CD8-positive, alpha-beta memory T cell (primary cell): ENCODE measurements at places on chromosomes 5 and 9.
A peak's percentile ranks its signal among the peaks of the same experiment; 100 is the strongest.

DNA sequence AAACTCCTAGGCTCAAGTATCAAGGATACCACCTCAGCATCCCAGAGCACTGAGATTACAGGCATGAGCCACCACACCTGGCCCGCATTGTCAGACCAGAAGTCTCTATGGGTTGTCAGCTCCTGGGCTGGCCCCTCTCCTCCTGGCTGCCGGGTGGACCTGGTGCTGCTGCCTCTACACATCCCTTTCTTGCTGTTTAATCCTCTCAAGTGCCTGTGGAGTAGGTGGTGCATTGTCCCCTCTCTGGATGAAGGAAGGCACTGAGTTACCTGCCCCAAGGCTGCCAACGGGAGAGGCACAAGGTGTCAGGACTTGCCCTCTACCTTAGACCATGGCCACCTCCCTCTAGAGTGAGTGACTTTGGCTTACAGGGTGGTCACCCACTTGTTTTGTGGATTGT is 37.4 kb downstream of the PHF2 start:
- no peak for DNase-seq

GRCh38 chr9:92614123-92614510 is 55.8 kb downstream of the IPPK start:
- no peak for DNase-seq

DNA sequence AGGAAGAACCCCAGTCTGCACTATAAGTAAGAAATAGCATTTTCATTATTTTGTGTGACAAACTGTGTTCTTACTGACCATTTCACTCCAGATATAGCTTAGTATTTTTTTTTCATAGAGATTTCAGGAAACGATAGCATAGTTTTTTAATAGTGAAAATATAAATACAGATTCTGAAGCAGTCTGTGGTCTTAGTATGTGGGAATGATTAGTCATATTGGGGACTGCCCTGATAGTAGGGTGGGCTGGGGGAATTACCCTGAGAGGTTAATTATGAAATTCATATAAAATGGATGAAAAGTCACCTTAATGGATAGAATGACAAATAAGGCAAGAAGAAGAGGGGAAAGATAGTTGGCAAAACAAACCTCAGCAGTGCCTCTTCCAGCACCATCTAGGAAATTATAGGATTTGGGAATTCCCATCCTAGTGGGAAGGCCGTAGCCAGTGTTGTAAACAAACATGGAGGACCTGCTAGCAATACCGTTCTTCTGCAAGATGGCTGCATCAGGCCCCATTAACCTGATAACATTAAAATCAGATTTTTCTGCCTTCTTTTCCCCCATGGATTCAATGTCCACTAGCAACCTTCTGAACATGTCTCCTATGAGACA is 23.7 kb upstream of the NR3C1 start:
- DNase-seq: no peak

GRCh38 chr5:37831821-37832534 is 7.9 kb downstream of the GDNF start:
- DNase-seq: no peak

DNA sequence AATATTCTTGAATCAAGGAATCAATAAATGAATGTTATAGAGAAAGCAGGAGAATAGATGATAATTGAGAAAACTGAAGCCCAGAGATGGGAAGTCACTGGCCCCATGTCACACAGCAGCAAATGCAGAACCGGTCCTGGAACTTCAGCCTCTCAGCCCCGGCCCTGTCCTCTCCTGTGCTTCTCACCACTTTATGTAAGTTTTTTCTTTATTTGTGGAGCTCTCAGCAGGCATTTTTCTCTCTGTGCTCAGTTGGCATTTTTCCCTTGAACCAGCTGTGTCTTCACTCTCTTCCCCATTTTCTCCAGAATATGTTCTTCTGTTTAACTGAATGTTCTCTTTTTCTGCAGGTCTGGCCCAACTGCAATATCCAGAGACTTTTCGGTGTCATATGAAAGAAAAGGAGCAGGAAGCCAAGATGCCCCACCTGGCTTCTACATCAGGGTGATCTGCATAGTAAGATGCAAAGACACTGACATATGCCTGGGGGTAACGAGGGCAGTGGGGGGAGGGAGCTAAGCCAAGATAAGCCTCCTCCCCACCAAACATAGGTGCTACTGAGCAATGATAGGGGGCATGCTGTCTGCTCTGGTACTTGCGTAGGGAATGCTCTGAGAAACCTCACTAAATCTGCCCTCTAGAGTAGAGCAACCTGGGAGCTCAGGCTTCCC is 12.8 kb upstream of the LCP2 start:
- no peak for DNase-seq

DNA sequence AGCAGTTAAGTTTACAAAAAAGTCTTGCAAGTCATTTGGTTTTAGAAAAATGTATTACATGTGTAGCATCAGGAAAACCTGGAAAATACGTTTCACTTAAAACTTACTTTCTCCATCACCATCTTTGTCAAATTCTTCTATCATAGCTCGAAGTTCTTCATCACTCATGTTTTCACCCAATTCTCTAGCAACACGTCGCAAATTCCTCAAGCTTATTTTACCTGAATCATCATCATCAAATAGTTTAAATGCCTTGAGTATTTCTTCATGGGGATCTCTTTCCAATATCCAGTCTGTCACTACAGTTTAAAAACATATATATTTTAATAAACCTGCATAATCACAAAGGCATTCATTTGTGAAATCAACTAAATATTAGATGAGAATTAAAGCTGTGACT is 10.3 kb downstream of the CETN3 start:
- DNase-seq: no peak

- no peak for DNase-seq
These were observed 258.4 kb downstream of the FER start for GRCh38 chr5:109006129-109006528.

GRCh38 chr5:16074358-16074757 is 105.2 kb downstream of the MARCHF11 start:
- no peak for DNase-seq

DNA sequence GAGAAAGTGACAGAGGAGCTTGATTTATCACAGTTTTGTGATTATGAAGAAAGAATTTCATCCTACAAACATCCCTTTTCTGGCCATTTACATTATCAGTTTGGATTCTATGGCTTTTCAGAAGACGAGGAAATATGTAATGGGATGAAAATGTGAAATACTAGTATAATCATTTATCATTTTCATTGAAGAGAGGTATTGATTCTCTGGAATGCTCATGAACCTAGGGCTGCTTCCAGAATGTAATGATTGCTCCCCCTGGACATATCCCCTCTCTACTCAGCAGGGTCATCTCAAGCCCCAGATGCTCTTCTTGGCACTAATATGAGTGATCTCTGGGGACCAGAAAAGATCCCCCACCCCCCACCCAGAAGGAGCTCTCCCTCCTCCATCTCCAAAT is 106.7 kb upstream of the ZNF618 start:
- no peak for DNase-seq

DNA sequence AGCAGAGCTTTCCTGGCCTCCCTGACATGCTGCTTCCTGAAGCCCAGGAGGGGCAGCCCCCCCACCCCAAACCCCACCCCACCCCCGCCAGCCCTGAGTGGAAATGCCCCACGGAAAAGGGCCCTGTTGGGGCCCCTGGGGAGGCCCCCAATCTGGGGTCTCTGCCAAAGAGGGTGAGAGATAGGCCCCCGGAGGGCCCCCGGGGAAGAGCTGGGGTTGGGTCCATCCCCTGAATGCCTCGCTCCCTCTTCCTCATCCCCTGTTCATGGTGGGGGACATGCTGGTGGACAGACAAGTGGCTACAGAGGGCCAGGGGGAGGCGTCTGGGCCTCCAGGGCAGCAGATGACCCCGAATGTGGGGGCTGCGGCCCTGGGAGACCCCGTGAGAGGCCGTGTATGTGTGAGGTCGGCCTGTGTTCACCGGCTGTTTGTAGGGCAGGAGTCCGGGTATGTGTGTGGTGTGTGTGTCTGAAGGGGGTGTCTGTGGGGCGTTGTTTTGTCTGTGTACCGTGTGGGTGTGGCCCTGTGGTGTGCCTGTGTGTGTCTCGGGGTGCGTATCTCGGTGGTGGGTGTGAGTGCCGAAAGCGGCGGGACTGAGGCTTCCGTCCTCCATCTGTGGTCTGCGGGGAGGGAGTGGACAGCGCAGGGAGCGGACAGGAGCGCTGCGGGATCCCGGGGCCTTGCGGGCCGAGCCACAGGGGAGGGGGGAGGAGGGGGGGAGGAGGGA is 11.3 kb downstream of the C9orf50 start:
- DNase-seq: peak; percentile 59

- DNase-seq: no peak
These were observed 290.2 kb downstream of the ZNF608 start for GRCh38 chr5:124456249-124456648.

DNA sequence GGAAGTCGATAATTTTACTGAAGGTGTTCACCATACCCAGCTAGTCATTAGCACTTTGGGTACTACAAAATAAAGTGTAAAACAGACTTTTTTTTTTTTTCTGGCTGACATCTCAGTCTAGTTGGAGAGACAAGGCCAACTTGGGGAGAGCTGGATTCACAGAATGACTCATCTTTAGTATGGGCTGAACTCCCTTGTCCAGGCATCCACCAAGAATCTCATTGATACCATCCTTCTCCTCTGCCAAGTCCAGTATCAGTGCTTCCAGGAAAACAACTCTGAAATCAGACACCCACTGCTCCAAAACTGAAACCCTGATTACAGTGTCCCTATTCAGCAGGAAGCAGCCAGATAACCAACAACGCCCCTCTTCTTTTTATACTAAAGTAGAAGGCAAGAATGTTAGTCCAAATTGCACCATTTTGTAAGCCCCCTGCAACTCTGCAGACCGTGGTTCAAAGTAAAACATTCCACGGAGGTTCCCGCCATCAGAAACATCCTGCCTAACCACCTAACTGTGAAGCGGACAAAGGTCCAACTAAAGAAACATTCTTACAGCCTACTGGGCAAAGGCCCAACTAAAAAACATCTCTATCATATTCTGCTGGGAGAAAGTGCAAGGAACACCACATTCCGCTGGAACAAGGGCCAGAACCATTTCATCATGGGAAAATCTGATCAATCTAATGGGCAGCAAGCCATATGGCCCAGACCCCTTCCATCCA is 728.2 kb downstream of the BRINP1 start:
- DNase-seq: no peak

DNA sequence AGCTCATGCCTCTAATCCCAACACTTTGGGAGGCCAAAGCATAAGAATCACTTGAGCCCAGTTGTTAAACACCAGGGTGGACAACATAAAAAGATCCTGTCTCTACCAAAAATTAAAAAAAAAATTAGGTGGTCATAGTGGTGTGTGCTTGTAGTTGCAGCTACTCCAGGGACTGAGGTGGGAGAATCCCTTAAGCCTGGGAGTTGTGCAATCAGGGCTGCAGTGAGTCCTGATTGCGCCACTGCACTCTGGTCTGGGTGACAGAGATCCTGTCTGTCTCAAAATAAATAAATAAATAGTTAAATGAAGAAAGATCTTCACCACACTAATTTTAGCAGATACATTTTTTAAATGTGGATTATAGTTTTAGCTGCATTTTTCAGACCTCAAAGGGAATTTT is 433.2 kb downstream of the MAT2B start:
- no peak for DNase-seq

DNA sequence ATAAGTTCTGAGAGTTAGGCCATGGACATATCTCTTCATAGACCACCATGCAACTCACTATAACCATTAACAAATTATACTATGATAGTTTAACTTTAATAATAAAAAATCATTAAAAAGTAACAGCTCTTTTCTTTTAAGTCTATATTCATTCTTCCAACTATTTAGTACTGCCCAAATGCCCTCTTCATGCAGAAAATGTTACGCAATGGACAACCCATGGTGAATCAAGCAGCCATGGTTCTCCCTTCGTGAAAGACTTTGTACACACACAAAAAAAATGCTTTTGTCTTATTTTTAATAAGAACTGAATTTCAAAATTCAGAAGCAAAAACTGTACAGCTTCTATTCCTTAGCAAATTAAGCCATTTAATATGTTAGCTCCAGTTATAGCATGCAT is 401.1 kb downstream of the EFNA5 start:
- DNase-seq: no peak

GRCh38 chr9:97280755-97281330 is 26.6 kb upstream of the CCDC180 start:
- DNase-seq: no peak

- no peak for DNase-seq
These were observed 292.9 kb downstream of the NSG2 start for GRCh38 chr5:174338185-174339010.

- DNase-seq: no peak
These were observed 22.7 kb downstream of the CREBRF start for GRCh38 chr5:173078878-173079277.

DNA sequence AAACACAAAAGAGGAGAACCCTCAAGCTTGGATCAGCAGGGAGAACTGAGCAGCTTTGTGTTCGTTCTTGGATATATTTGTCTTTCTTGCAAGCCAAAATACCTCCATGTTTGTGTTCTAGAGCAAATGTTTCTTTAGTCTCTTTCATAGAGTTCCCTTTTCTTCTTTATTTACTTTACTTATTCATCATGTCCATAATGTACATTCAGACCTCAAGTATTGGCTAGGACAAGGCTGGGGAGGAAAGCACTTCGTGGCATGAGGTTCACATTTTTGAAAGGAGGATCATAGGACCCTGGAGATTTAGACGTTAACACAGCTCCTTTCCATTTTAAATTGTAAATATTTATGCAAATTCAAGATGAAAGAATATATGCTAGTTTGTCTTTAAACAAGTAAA is 590.2 kb upstream of the MEF2C start:
- no peak for DNase-seq

DNA sequence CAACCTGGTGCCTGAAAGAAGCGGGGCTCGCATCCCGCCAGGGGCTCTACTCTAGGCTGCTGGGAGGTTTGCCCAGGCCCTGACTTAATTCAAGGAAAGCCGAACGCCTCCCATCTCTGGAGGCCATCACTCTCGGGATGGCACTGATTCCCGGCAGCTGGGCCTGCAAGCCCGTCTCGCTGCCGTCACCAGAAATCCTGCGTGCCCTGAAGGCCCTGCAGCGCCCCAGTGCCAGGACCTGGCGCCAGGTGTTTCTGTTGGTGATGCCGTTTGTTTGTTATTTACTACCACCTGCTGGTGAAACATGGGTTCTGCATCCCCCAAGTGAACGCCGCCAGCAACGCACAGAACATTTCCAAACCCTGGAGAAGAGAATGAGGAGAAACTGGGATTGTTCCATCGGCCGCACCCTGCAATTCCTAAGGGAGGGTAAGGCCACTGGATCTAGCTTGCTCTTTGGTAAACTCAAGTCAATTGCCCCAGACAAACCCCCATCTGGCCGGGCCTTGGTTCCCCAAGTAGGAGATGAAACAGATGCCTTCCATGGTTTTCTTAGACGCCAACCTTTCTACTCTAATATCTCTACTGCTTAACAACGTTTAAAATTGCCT is 77.9 kb downstream of the AK8 start:
- peak; percentile 39 for DNase-seq

- DNase-seq: no peak
These were observed 5.5 kb downstream of the UBE2D2 start for GRCh38 chr5:139566611-139567010.

GRCh38 chr5:54230936-54231685 is 79.3 kb downstream of the ARL15 start:
- DNase-seq: no peak

GRCh38 chr5:87403409-87403808 is 9.3 kb downstream of the CCNH start:
- peak; percentile 1 for DNase-seq
